ENCODE measurements at places on chromosomes 1 and 21. TPM values are rescaled to one million over a fixed set of nuclear protein-coding genes. Genes with fewer than 3 reads are reported as not detected.

- H3K36me3 ChIP-seq = peaks cover 34% of the 10 kb centered on the region
- H3K4me1 ChIP-seq = no peaks in the 10 kb centered on the region
- no peak for DNase-seq
- no peak overlapping the region for H3K4me3 ChIP-seq
- H3K27ac ChIP-seq = no peak overlapping the region
Observed at GRCh38 chr1:236877661-236878060, 82.6 kb downstream of the MTR start.

DNA sequence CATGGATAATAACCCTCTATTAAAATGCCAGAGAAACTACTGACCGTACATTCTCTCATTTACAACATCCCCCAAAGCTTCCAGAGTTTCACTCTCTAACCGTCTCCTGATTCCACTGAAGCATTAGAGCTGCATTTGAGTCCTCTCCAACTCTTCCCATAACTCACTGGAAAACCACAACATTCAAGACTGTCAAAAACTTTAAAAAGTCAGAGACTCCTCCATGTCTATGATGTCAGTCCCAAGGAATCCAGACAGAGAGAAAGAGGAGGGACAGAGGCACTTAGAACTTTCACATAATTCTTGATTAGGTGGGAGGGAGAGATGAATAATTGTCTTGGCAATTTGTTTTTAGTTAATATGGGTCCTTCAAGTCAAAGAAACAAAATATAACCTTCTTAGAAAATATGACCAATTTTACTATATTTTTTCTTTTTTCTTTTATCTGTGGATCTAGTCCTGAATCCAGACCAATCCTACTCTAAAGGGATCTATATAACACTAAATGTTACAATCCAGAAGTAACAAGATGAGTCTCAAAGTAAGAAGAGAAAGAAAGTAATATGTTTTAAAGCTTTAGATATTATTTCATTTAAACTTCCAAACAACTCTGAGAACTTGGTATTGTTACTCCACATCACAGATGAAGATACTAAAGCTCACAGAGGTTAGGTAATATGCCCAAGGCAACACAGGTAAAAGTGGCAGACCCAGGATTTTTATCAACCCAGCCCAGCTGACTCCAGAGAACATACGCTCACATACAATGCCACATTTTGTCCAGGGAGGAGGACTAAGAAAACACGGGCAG is 23.8 kb downstream of the OTUD7B start:
- DNase-seq = no peak
- no peaks in the 10 kb centered on the region for H3K27me3 ChIP-seq
- H3K4me1 ChIP-seq = peaks cover 29% of the 10 kb centered on the region
- peak overlapping the region; percentile 33 for H3K4me3 ChIP-seq

- DNase-seq = no peak
- no peak overlapping the region for H3K4me3 ChIP-seq
- H3K4me1 ChIP-seq = no peaks in the 10 kb centered on the region
- no peak overlapping the region for H3K27ac ChIP-seq
- no peaks in the 10 kb centered on the region for H3K36me3 ChIP-seq
Observed at GRCh38 chr1:89540406-89540970, 15.9 kb downstream of the LRRC8B start.

DNA sequence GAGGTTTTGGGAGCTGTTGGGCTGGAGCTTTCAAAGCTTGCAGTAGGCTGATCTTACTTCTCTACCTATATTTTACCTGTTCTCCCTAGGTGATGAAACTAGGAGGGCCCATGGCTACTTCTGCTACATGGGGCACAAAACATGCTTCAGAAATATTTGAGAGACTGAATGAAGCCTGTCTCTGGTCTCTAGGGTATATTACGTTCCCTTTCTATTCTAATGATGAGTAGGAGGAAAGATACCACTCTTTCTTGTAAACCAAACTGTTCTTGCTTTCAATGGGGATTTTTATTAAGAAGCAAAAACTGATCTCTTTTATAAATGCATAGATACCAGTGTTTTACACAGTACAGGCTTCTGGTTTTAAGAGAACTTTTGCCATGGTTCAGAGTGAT is 103.1 kb downstream of the GALNT2 start:
- H3K4me3 ChIP-seq = no peak overlapping the region
- H3K27me3 ChIP-seq = no peaks in the 10 kb centered on the region
- peaks cover 75% of the 10 kb centered on the region for H3K4me1 ChIP-seq
- DNase-seq = no peak

GRCh38 chr1:11541236-11541635 is 62.3 kb downstream of the DISP3 start:
- H3K27me3 ChIP-seq = no peaks in the 10 kb centered on the region
- H3K4me1 ChIP-seq = no peaks in the 10 kb centered on the region

Gene DNM3
- 3.7 TPM for total RNA-seq

GRCh38 chr1:210597555-210598134 is 268.9 kb downstream of the HHAT start:
- DNase-seq = no peak
- no peak overlapping the region for H3K4me3 ChIP-seq
- peak overlapping the region; percentile 97 for H3K27ac ChIP-seq
- H3K27me3 ChIP-seq = no peaks in the 10 kb centered on the region
- H3K4me1 ChIP-seq = peaks cover 26% of the 10 kb centered on the region
- H3K36me3 ChIP-seq = peaks cover 4% of the 10 kb centered on the region

Gene C1orf56
- total RNA-seq = 5.2 TPM

GRCh38 chr1:220137019-220137786 is 43.3 kb downstream of the IARS2 start:
- DNase-seq = no peak
- H3K4me3 ChIP-seq = no peak overlapping the region
- no peak overlapping the region for H3K27ac ChIP-seq
- H3K4me1 ChIP-seq = peaks cover 2% of the 10 kb centered on the region
- H3K36me3 ChIP-seq = peaks cover 58% of the 10 kb centered on the region

Gene TMEM125
- total RNA-seq = not detected

DNA sequence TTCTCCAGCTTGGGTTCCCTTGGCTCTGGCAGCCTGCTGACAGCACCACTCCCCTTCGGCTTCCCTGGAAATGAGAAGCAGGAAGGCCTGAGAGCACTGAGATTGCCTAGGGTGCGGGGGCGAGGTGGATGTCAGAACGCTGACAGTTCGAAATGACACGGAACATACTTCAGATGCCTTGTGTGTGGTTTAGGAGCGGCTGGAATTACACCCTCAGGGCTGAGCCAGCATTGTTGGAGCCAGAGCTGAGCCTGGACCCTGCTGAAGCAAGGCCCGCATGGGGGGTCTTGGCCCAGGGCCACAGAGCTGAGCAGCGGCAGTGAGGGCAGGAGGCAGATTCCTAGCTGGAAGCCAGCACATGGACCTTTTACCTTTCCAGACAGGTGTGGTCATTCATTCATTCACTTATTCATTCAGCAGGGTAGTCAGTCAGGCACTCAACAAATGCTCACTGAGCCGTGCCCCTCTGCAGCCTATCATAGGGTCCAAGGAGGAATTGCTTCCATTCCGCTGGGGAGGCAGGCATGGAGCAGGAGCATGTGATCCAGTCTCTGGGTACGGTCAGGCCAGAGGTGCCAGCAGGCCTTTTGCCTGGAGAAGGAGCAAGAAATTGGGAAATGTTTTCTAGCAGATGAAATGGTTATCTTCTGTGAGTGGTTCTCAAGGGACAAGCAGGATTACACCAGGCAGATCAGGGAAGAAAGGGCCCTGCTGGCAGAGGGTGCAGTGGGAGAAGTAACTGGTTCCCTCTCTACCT is 6.6 kb upstream of the FOXE3 start:
- H3K36me3 ChIP-seq = no peaks in the 10 kb centered on the region
- peaks cover 60% of the 10 kb centered on the region for H3K4me1 ChIP-seq
- H3K27ac ChIP-seq = peak overlapping the region; percentile 87
- no peak overlapping the region for H3K4me3 ChIP-seq
- peak; percentile 91 for DNase-seq

DNA sequence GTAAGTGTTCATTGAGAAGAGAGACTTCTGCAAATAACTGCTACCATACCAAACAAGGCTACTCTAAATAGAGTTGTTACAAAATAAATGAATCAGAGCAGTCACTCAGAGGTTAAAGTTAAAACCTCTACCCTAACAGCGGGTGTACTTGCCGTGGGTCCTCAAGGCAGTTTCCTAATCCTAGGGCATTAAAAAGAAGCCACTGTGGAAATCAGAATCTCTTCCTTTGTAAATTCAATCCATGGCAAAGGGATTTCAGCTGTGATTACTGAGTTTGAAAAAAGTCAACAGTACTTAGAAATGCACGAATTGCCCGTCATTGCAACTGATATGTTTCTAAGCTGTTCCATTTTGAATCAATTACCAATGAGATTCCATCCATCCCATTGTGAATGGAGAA is 13.5 kb downstream of the TBX15 start:
- no peaks in the 10 kb centered on the region for H3K36me3 ChIP-seq
- H3K27me3 ChIP-seq = peaks cover 59% of the 10 kb centered on the region
- no peak overlapping the region for H3K4me3 ChIP-seq
- H3K4me1 ChIP-seq = peaks cover 5% of the 10 kb centered on the region
- no peak overlapping the region for H3K27ac ChIP-seq

Gene SYT14
- total RNA-seq = 0.10 TPM

GRCh38 chr1:71037829-71038620 is 9.6 kb downstream of the PTGER3 start:
- H3K27ac ChIP-seq = no peak overlapping the region
- peaks cover 35% of the 10 kb centered on the region for H3K27me3 ChIP-seq
- H3K4me1 ChIP-seq = no peaks in the 10 kb centered on the region
- no peaks in the 10 kb centered on the region for H3K36me3 ChIP-seq

GRCh38 chr1:67317803-67318202 is 10.1 kb downstream of the IL12RB2 start:
- peaks cover 37% of the 10 kb centered on the region for H3K27me3 ChIP-seq
- DNase-seq = no peak
- H3K27ac ChIP-seq = no peak overlapping the region

Gene LRRC8C
- total RNA-seq = 3.5 TPM

DNA sequence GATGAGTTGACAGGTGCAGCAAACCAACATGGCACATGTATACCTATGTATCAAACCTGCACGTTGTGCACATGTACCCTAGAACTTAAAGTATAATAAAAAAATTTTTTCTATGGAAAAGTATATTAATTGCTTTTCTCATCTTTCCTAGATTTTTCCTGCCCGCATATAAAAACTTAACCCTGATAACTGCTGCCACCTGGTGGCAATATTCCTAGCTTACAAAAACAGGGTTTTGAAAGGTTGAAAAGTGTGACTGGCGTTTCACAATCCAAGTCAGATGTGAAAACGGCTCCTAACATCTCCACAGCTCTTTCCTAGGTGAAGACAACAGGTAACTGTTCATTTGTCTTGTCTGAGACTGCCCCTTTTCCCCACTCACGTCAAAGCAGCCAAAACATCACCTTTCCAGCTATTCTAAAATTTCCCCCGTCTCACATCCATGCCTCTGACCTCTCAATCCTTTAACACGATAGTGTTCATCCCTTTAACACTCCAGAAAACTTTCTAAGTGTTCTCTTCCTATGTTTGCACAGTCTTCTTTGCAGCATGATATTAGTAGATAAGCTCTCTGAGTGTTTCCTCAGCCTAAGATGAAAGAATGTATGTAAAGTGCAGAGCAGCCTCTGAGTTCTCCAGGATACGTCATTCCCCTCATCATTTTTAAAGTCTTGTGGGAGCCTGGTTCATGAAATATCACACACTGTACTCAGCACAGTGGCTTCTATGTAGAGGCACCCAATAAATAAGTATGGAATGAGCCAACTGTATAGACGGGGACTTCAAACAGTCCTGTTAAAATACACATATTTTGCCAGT is 27.5 kb downstream of the OVGP1 start:
- H3K27ac ChIP-seq = no peak overlapping the region
- H3K36me3 ChIP-seq = no peaks in the 10 kb centered on the region
- no peak overlapping the region for H3K4me3 ChIP-seq
- no peak for DNase-seq

DNA sequence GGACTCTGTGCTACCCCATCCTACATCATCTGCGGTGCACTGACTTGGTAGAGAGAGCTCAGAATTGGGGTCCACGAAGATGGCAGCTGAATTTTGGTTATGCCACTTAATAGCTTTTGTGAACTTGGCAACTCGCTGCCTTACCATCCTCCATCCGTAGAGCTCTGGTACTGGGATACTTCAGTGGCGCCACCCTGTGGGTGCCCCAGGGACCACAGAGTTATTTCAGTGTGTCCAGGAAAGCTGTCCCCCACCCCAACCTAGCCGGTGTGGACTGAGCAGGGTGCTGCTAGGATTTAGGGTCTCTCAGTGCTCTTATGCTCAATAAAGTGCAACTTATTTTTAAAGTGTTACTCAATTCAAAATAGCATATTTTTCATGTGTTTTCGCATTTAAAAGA is 9.0 kb upstream of the USF1 start:
- H3K4me3 ChIP-seq = no peak overlapping the region
- no peaks in the 10 kb centered on the region for H3K4me1 ChIP-seq
- H3K36me3 ChIP-seq = no peaks in the 10 kb centered on the region
- DNase-seq = no peak
- no peak overlapping the region for H3K27ac ChIP-seq

Gene HES5
- total RNA-seq = 0.29 TPM

GRCh38 chr1:232744847-232745246 is 60.4 kb upstream of the MAP10 start:
- no peaks in the 10 kb centered on the region for H3K36me3 ChIP-seq
- H3K4me3 ChIP-seq = no peak overlapping the region
- H3K27ac ChIP-seq = no peak overlapping the region

Gene RORC
- not detected for total RNA-seq

DNA sequence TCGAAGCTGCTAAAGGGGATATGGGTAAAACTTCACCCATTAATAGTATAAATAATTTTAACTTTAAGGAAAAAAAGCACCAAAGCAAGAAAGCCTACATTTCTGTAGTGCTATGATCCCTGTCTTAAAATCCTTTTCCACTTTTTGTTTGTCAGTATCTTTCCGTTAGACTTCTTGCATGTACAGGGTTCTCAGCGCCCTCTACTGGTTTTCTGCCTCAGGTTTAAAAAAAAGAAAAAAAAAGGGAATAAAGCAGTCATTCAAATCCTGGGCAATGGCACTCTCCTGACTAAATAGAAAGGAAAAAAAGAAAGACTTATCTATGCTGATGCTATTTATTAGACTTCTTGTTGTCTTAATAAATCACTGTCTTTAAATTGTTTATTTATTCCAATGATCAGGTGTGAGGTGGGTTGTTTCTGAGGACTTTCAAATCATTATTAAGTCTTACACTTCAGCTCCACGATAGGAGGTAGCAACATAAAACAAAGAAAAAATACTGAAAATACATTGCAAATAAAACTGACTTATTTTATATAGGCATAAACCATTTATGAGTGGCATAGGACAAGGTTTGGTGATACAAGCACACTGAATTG is 475.4 kb upstream of the NR5A2 start:
- no peak overlapping the region for H3K4me3 ChIP-seq
- H3K27ac ChIP-seq = no peak overlapping the region
- no peak for DNase-seq

Gene CLCA1
- not detected for total RNA-seq

- no peak overlapping the region for H3K4me3 ChIP-seq
- H3K27ac ChIP-seq = no peak overlapping the region
- H3K27me3 ChIP-seq = peaks cover 3% of the 10 kb centered on the region
- no peak for DNase-seq
Observed at GRCh38 chr1:230379928-230380327, 46.2 kb downstream of the PGBD5 start.

Gene VWA5B1
- total RNA-seq = not detected

GRCh38 chr1:56472860-56473259 is 106.5 kb downstream of the PLPP3 start:
- no peak overlapping the region for H3K27ac ChIP-seq
- H3K4me3 ChIP-seq = no peak overlapping the region
- H3K27me3 ChIP-seq = no peaks in the 10 kb centered on the region
- DNase-seq = peak; percentile 27

Gene ADGRL4
- 9.5 TPM for total RNA-seq

Data from osteocyte (in vitro differentiated cells).